NCI-H1436 (cell line): ENCODE measurements at places on chromosomes 16 and 17.

GRCh38 chr16:80466024-80466987 is 74.5 kb upstream of the DYNLRB2 start:
- peak; percentile 55 for DNase-seq

DNA sequence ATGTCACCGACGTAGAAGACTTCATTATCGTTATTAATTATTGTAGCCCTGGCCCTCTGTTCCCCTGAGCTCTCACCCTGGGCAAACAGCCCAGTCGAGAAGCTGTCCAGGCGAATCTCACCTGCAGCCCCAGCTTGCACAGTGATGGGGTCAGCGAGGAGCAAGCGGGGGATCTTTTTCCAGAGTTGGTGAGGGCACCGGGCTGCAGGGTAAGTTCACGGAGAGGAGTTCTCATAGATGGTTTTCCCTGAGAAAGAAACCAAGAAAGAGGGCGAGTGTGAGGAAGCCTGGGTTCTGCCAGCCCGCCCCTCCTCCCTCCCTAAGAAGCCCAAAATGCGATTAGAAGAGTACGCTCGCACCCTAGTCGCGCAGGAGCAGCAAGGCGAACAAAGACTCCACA is 436 bp downstream of the SPAG5 start:
- DNase-seq = no peak

GRCh38 chr17:61442136-61442775 is 10.0 kb upstream of the TBX4 start:
- DNase-seq = no peak

DNA sequence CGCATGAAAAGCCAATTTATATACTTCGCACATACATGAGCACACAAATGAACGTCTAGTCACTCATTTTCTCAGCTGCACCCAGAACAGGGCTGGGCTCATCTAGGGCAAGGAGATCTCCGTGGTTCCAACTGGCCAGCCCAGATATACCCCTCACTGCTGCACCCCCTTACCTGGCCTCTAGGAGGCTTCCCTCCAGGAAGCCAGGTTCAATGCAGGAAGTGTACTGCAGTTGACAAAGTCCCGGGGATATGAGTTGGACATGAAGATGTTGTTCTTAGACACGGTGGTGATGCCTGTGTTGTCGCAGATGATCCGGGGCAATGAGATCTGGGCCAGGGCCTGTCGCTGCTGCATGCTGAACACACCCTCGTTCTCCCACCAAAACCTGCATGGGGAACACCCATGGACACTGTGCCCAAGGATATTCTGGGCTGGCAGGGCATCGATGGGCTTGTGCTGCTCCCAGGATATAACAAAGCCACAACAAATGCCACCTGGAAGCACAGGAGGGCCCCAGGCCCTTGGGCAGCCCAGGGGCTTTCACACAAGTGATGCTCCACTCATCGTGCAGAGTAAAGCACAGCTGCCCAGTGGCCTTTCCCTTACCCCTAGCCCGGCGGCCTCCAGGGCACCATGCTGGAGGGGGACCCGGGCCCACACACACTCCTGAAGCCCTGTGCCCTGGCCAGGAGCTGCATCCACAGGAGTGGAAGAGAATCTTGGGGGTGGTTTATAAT is 10.1 kb downstream of the MPO start:
- peak; percentile 2 for DNase-seq

DNA sequence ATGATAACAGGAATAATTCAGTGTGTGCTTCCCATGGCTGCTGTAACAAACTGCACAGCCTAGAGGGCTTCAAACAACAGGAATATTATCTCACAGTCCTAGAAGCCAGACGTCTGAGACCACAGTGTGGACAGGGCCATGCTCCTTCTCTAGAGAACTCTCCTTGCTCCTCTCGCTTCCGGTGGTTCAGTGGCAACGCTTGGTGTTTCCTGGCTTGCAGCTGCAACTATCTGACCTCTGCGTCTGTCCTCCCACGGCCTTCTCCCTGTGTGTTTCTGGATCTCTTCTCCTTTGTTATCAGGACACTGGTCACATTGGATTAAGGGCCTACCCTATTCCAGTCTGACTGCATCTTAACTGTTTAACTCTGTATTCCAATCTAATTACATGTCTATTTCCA is 414.3 kb downstream of the MAF start:
- no peak for DNase-seq

DNA sequence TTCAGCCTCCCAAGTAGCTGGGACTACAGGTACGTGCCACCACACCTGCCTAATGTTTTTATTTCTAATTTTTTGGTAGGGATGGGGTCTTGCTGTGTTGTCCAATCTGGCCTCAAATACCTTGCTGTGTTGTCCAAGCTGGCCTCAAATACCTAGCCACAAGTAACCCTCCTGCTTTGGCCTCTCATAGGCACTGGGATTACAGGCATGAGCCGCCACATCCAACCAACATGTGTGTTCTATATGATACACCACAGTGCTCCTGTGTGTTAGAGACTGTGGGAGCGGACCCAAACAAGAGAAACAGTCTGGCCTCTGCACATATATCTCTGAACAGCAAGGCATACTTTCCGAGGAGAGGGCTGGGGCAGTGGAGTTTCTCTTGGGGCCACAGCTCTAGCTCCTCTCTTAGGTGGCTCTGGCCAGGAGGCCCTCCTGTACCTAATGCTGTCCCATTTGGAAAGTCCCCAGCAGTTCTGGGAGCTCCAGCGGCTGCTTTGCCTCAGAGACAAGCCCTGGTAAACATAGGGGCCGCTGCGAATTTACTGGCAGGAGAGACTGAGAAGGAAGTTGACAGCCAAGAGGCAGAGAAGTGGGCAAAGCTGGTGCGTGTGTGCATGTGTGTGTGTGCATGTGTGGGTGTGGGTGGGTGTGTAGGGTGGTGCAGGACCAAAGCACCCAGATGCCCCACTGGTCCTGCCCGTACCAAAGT is 95.0 kb downstream of the RAB11FIP4 start:
- no peak for DNase-seq

- DNase-seq = peak; percentile 81
Observed at GRCh38 chr16:54193665-54194333, 92.8 kb downstream of the IRX3 start.

DNA sequence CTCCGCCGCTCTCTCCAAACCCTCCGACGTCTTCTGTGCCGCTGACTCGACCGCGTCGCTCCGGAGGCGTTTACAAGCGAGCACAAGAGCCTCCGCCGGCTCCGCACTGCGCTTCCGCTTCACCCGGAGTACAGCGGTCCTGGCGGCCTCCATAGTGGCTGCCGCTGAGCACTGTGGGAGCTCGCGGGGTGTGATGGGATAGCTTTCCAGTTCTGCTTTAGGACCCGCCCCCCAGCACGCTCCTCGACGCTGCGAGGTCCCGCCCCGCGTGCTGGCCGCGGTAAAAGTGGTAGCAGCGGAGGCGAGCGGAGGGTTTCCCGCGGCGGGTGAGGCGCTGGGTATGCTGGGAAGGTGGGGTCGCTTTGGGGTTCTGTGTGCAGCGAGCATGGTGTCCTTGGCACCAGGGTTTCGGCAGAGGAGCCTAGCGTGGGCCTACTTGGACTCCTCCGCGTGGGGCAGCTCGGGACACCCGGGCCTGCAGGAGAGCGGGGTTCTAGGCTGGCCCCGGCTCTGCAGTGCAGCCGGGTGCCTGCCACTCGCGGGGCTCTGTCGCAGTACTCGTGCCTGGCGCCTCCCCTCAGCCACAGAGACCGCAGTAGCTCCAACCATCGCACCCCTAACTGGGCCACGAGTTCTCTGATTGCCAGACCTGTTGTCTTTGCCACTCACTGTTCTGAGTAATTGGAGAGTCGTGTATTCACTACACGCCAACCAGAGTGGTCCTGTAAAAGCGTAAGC is at the start of the genes PRMT7 and SLC7A6OS:
Gene PRMT7, plus strand, starts transcription at position 246 of the 738 bp plus-strand sequence. CDS start 4,961 bp downstream, outside the sequence.
Gene SLC7A6OS, minus strand, starts transcription at position 173 of the 738 bp plus-strand sequence. Its CDS starts 20 bp downstream, at position 153.
- DNase-seq = peak; percentile 90

DNA sequence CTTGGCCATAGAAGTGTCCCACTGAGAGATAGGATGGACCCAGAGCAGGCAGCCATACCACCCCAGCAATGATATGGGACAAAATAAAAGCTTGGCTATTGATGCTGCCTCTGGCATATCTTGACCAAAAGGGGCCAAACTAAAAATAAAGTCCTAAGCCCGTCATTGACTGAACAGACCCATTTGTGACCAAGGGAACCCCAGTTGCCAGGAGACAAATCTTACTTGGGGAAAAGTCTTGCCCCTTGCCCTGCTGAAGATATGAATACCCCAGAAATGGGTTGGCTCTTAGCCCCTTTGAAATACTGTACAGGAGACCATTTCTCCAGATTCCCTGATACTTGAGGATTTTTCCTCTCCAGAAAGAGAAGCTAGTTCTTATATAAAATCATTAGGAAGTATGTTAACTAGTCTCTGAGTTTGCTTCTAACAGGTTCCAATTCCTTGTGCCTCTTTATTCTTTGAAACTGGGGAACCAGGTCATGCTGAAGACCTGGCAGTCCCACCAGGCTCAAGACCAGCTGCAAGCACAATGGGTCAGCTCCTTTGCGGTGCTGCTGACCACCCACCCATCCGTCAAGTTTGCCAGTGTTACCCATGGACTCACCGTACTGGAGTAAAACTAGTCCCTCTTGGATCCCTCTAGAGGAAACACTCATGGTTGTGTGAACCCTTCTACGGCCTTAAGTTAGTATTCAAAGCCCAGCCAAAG is 31.0 kb upstream of the LCMT1 start:
- no peak for DNase-seq

- DNase-seq = peak; percentile 14
Observed at GRCh38 chr16:17359788-17360390, 110.9 kb downstream of the XYLT1 start.

- DNase-seq = no peak
Observed at GRCh38 chr17:36188891-36189306, 7.7 kb downstream of the CCL3L1 start.

DNA sequence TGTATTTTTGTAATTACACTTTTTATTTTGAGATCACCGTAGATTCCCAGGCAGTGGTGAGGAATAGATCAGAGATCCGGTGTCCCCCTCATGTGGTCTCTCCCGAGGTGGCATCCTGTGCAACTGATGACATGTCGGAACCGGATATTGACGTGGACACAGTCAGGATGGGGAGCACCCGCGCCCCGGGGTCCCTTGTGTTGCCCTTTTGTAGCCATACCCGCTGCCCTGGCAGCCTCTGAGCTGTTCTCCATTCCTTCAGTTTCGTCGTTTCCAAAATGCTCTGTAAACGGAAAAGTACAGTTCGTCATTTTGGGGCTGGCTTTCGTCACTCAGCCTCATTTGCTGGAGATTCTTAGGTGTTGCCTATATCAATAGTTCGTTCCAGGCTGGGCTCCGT is 14.2 kb downstream of the JPH3 start:
- DNase-seq = no peak

DNA sequence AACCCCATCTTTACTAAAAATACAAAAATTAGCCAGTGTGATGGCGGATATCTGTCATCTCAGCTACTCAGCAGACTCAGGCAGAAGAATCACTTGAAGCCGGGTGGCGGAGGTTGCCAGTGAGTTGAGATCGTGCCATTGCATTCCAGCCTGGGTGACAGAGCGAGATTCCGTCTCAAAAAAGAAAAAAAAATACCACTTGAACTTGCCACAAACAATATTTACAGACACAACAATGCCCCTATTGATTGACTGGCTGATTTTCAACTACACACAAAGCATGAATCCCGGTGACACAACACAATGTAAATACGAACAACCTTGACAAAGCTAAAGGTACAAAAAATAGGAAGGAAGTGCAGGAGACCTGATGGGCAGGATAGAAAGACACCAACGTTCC is 49.3 kb downstream of the NXN start:
- DNase-seq = no peak

- no peak for DNase-seq
Observed at GRCh38 chr17:68418876-68419275, 38.4 kb downstream of the WIPI1 start.

GRCh38 chr17:83055911-83056582 is 23.4 kb upstream of the METRNL start:
- DNase-seq = no peak

DNA sequence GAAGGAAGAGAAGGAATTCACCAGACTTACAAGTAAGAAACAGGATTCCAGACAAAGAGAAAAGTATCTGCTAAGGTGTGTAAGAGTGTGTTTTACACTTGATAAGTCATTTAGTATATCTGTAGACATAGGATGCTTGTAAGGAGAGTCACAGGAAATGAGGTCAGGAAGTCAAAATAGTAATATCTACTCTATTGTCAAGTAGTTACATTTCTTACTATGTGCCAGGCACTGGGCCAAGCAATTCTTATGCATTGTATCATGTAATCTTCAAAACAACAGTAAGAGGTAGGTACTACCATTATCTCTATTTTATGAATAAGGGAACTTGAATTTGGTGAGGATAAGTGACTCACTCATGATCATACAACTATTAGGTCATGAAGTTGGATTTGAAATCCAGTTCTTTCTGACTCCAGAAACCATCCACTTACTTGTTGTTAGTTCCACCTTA is 129.1 kb downstream of the SNX11 start:
- no peak for DNase-seq

- DNase-seq = peak; percentile 66
Observed at GRCh38 chr16:4944333-4945281, 7.7 kb upstream of the PPL start.

- no peak for DNase-seq
Observed at GRCh38 chr17:16930571-16931317, 41.2 kb downstream of the TNFRSF13B start.

- DNase-seq = no peak
Observed at GRCh38 chr17:49518346-49519078, 23.4 kb downstream of the NGFR start.

GRCh38 chr17:40720899-40721298 is 17.3 kb upstream of the KRT24 start:
- DNase-seq = no peak

DNA sequence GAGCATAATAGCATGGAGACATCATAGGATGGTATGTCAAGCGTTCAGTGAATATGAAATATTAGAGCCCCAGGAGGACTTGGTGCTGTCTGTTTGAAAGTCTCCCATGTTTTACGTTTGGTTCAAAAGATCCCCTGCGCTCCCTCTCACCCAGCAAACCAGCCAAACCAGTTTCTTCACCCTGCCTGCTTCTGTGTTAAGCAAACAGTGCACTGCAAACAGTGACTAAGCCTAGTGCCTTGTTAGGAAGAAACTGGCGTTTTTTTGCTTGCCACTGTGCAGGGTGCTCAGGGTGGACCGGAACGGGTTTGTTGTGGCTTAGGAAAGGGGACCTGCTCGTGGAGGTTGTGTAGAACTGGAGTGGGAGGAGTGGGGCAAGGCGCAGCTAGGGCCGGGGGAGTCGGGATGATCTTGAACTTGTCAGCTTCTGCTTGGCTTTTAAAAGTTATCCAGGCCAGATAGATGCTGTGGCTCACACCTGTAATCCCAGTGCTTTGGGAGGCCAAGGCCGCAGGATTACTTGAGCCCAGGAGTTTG is 7.7 kb downstream of the CDH1 start:
- DNase-seq = peak; percentile 47

DNA sequence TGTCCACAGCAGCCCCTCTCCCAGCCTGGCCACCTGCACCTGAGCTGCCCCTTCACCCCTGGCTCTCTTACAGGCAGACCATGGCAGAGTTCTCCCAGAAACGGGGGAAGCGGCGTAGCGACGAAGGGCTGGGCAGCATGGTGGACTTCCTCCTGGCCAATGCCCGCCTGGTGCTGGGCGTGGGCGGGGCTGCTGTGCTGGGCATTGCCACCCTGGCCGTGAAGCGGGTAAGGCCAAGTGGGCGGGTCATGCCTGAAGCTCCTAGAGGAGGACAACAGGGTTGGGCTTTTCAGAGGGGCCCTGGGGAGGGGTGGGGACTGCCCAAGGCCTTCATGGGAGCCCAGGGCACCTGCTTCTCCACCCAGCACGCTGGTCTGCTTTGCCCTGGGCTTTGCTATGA is 2.2 kb downstream of the MIEF2 start:
- DNase-seq = no peak
